ENCODE measurements at places on chromosomes 5 and 9.

DNA sequence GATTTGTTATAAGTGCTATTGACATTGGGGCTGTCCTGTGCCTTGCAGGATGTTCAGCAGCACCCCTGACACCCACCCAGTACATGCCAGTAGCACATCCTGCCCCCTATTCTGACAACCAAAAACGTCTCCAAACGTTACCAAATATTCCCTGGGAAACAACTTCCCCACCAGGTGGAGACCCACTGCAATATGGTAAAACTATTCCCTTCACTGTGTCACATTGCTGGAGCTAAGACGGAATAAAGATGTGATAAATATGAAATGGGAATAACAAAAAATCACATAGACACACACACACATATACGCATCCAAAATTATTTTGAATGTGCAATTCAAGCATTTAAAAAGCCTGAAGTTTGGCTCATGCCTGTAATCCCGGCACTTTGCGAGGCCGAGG is 874.3 kb upstream of the DMAC1 start:
- DNase-seq: no peak

DNA sequence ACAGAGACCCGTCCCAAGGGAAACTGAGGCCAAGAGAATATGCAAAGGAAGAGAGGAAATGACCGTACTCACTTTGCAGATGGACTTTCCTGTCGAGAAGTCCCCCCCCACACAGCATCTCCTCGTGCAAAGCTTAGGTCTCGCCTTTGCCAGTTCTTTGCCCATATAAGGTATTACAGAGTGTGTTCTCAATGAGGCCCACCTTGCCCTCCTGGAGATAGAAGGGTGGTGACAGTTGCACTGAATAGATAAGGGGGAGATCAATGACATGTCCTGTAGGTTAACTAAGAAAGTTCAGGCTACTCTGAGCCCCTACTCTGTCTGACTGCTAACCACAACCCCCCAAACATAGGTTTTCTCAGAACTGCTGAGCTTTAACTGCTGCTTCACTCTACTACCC is 68.2 kb upstream of the SPTLC1 start:
- DNase-seq: no peak

GRCh38 chr9:5479994-5480694 is 29.8 kb downstream of the CD274 start:
- no peak for DNase-seq

DNA sequence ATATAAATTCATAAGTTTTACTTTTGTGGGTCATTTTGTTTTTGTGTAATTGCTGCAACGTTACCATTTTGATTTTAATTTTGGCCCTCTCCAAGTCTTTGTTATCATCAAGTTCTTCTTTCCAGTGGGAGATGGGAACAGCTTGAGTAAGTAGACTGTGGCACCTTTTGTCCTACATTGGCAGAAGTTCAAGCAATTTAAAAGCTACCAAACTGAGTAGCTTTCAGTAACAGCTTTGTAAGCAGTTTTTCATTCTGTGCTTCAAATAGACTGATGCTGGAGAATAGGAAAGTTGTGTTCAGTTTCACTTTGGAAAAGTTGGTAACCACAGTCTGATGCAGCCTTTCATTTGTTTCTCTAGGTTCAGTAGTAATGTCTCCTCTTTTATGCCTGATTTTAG is 47.8 kb upstream of the TMED7 start:
- no peak for DNase-seq

- peak; percentile 27 for DNase-seq
Observed at GRCh38 chr9:97895695-97896332, 26.5 kb downstream of the TRMO start.

DNA sequence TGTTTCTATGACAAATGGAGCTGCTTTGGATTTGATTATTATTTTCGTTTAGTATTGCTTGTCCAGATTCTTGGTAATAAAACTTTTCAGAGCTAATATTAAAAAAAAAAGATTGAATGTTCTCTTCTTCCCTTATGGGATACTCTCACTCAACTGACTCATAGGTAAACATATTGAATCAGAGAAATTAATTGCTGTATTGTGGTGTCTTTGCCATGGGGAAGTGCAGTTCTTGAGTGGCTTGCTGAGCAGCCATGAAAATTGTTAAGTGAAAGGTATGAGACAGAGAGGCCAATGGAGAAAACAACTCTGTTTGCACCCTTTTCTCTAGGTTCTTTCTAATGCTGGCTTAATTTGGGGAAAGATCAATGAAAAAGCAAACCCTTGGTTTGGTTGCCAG is 149.9 kb upstream of the HMHB1 start:
- peak; percentile 32 for DNase-seq

- peak; percentile 28 for DNase-seq
Observed at GRCh38 chr5:172173564-172174153, 14.4 kb downstream of the STK10 start.

- peak; percentile 97 for DNase-seq
Observed at GRCh38 chr9:86741311-86742208, 205.7 kb downstream of the GAS1 start.

- DNase-seq: peak; percentile 11
Observed at GRCh38 chr9:99231711-99232110, 9.6 kb downstream of the SEC61B start.

- DNase-seq: no peak
Observed at GRCh38 chr9:125972012-125972729, 225.0 kb downstream of the PBX3 start.

DNA sequence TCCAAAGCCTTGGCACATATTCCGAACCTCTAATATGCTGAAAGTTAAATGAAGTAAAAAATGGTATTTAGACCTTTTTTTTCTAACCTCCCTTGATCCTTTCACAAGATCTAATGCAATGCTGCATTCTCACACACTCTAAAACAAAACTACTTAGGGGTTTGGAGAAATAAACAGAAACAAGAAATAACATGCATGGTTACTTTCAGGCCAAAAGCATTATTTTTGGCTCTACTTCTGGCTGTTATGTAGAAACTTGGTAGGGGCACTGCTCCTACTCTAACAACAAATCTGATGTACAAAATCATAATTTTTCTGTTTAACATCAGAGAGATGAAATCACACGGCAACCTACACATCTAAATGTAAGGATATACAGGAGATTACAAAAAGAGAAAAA is 51.2 kb downstream of the CHD1 start:
- no peak for DNase-seq

DNA sequence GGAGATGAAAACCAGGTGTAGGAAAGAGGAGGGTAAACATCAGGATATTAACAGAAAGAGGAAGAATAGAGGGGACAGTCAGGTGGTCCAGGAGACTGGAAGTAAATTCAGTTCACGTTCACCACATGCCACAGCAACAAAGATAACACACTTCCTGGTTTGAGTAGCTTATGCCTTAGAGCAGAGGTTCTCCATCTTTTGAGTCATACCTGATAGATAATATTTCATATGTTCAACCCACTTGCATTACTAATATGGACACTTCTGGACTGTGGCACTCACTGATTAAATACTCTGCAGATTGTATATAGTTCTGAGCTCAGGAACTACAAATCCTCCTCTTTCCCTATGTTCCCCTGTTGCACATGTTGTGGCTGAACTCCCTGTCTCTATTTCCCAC is 179.9 kb upstream of the NR3C1 start:
- no peak for DNase-seq

- no peak for DNase-seq
Observed at GRCh38 chr5:154782326-154782725, 27.1 kb downstream of the LARP1 start.

- no peak for DNase-seq
Observed at GRCh38 chr5:173457482-173457881, 129.3 kb upstream of the STC2 start.

GRCh38 chr9:120899490-120900068 is 22.6 kb upstream of the PHF19 start:
- no peak for DNase-seq

GRCh38 chr5:98066910-98067309 is 706.6 kb upstream of the RGMB start:
- no peak for DNase-seq

DNA sequence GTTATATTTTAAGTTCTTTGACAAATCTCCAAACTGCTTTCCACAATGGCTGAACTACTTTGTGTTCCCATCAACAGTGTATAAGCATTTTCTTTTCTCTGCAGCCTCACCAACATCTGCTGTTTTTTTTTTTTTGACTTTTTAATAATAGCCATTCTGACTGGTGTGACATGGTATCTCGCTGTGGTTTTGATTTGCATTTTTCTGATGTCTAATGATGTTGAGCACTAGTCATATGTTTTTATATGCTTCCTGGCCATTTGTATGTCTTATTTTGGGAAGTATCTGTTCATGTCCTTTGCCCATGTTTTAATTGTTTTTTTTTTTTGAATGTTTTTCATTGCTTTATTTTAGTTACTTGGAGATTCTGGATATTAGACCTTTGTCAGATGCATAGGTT is 196.6 kb downstream of the PLK2 start:
- DNase-seq: no peak

GRCh38 chr9:16071400-16071799 is 518.6 kb downstream of the CCDC171 start:
- no peak for DNase-seq

DNA sequence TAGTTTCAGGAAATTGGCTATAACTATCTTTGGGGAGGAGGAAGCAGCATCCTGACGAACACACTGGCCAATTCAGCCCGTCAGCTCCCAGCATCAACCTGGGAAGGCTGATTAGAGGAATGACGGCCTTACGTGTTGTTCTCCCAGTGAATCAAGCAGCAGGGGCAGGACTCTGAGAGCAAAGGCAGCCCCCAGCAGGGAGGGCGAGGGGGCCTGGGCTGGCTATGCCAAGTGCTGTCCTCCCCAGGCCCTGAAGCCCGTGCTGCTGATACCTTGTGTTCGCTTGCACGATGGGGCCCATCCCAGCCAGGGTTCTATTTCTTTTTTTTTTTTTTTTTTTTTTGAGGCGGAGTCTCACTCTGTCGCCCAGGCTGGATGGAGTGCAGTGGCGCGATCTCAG is 254.1 kb downstream of the FSTL4 start:
- no peak for DNase-seq

GRCh38 chr9:12656803-12657202 is 36.4 kb upstream of the TYRP1 start:
- DNase-seq: no peak

- DNase-seq: peak; percentile 62
Observed at GRCh38 chr9:123556464-123557435, 200.8 kb downstream of the CRB2 start.

DNA sequence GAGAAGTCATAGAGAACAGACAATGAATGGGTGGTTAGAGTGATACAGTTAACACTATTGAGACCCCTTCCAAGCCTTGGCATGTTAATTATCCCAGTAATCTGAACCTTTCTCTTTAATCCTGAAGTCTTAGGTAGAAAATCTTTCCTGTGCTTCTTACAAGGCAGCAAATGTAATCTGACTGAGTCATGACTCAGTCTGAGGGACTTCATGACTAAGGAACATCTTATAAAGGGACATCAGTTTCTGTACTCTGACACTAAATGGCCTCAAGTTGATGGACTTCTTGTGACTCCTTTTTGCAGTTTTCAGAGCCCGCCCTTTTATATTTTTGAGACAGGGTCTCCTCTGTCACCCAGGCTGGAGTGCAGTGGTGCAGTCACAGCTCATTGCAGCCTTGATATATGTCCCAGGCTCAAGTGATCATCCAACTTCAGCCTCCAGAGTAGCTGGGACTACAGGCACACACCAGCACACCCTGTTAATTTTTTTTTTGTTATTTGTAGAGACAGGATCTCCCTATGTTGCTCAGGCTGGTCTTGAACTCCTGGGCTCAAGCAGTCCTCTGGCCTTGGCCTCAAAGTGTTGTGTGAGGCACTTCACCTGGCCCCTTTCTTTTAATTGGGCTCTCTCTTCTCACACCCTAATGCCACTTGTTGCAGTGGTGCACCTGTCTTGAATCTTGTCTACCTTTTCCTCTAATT is 9.5 kb downstream of the EXOSC3 start:
- peak; percentile 28 for DNase-seq

DNA sequence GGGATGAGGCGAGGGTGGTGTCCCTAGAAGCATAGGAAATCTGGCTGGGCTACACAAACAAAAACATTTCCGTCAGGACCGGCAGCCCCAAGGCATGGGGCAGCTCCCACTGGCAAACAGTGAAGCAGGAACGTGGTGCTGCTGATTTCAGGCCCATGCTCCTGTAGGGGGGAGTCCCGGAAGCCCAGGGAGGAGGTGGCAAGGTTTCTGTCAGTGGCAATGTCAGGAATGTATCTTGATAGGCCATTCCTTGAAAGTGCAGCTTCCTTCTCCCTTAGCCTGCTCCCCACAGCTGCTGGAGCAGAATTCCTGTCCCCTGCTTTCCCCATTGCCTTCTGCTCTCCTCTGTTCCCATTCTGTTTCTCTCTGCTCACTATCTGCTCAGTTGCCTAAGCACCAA is 42.4 kb downstream of the MRRF start:
- peak; percentile 3 for DNase-seq

GRCh38 chr9:29006628-29007027 is 1433.3 kb upstream of the C9orf72 start:
- DNase-seq: peak; percentile 13

DNA sequence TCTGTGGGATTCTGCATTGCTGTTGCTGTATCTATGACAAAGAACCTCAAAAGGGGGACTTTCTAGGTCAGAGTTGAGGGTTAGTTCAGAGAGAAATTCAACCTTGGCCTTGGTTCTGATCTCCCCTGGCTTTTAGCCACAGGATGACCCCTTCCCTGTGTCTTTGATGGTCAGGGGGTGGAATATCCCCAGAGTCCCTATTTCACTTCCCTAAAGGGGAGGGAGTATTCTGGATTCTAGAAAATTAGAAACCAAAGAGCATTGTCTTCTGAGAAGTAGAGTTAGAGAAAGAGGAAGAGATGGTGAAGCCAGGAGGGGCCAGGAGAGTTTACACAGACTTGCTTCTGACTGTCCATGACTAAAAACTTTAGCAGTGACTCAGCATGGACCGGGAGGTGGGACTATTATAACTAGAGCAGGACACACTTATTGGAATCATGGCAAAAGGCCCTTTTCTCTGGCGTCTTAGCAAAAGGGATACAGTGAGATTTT is 56.2 kb upstream of the LPAR1 start:
- DNase-seq: peak; percentile 63

DNA sequence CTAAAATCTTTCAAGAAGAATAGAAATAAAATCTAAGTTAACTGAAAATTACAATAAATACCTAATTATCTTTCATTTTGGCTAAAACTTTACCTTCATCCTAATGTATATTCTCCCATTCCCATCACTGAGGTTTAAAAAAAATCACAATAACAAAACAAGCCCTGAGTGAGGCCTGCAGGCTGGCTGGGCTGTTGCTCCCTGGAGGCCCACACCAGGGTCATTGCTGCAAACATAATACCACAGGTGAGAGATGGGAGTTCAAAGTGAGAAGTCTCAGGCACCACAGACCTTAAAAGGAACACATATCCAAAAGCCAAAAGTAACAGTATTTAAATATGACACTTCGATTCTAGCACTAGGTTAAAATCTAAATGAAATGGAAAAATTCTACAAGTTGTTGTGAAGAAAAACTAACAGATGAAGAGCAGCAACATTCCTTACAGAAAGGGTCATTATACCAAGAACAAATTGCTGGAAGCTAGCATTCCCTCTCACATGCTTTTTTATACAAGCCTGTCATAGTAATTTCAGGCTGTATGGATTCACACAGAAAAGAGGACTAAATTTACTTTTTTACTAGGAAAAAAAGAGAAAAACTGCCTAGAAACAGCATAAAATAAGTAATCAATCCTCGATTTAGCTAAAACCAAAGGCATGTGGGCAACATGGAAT is 57.8 kb downstream of the AUH start:
- no peak for DNase-seq
